Dorsolateral prefrontal cortex (tissue), 122 donors: ENCODE measurements at places on chromosomes 6 and 20.

DNA sequence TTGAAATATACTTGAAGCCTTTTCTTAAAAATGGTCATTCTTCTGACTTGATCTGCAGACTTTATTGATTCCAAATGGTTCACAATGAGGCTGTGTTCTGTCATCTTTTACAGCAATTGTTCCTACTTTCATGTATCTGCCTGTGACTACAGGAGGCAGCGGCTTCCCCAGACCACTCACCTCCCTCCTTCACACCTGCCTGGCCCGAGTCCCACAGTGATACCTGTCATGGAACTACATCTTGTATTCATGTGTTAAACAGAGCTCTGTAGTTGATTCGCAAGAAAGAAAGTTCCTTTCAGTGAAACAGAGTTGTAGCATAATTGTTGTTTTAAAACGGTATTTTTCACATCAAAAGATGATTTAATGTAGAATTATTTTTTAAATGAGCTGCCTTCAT is 673.5 kb upstream of the AGPAT4 start:
- DNase-seq, result no peak

DNA sequence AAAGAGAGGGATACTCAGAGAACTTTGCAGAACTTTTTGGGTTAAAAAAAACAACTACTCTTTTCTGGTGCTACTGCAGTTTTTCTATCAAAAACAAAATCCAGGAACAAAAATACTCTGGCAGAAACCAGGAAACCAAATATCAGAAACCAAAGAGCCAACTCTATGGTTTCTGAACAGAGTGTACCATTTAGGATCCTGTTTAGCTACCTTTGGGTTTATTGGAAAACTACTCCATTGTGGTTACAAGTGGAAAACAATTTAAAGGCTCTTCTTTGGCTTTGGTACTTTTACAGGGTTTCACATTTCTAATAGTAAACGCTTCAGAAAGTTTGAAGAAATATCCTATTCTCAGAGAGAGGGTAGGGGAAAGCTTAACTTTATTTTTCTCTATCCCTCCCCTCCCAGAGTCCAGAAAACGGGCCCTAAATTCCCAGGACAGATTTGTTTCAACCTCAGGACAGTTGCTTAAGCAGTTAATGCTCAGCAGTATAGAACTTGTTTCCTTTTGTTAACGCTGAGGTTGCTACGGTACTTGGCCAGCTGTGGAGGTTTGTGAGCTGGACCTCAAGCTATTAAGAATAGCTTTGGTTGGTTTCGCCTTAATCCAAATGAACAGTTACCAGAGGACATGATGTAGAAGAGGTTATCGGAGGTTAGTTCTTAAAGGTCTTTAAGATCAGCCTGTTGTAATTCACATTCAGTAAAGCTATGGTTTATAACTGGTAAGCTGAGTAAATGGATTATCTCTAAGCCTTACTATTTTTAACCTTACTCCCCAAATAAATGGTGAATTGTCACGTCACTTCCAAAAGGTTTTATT is 47.9 kb downstream of the FOXO3 start:
- no peak for DNase-seq

GRCh38 chr20:44772636-44773035 is 27.0 kb downstream of the KCNK15 start:
- DNase-seq, result no peak

GRCh38 chr6:42507195-42507594 is 55.5 kb upstream of the TRERF1 start:
- no peak for DNase-seq

DNA sequence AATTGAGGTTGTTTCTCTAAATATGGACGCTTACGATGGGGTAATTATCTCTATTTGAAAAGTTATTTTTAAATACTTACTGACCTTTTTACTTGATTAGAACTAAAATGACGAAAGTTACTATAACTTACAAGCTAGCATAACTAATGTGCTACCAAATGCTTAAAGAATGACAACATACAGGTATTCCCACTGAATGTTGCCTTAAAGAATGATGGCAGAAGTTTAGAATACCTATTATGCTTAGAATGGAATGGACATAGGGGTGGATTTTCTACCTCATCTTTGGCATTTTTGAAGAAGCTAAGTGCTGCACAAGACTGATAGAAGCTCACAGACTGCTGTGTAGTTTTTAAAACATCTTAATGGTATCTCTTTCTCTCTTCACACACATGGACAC is 284.8 kb downstream of the THBS2 start:
- no peak for DNase-seq

DNA sequence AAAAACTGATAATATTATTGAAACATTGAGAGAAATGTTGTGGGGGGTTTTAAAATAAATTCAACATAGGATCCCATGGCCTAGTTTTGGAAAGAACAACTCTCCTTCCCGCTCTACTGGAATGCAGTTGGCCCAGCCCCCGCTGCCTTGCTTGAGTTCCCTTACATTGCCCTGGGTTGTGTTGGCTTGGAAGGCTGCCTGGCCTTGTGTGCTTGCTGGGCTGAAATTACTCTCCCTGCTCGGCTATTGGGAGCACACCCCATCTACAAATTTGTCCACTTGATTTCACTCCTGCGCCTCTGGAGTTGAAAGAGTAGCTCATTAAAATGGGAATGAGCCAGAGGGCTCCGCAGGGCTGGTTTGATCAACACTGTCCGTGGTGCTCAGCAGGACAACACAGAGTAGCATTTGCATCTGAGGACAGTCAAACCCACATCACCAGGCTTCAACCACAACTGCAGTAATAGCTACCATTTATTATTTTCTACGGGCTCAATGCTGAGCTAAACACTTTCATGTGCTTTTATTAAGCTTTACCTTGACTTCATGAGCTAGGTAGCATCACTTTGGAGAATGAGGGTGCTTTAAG is 35.2 kb downstream of the DOK5 start:
- peak; percentile 58 for DNase-seq
